ENCODE measurements at places on chromosomes 5 and 9.

DNA sequence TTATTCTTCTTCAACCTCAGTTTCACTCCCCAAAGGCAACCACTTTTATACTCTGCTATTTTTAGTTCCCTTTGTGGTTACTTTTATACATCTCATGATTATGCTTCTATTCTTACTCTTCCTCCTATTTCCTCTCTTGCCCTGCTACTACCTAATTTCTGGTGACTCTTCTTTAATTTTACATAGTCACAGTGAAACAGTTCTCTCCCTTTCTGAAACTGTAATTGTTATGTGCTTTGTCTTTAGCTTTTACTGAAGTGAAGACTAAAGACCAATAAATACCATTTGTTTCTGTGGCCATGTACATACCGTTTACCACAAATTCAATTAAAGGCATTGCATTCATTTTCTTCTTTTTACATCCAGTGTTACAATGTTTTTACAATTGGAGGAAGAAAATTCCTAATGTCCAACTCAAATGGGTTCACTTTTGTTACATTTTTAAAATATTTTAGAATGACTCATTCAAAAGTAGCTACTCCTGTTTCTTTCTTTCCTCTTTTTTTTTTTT is 410.6 kb downstream of the PSAT1 start:
- DNase-seq, result no peak

DNA sequence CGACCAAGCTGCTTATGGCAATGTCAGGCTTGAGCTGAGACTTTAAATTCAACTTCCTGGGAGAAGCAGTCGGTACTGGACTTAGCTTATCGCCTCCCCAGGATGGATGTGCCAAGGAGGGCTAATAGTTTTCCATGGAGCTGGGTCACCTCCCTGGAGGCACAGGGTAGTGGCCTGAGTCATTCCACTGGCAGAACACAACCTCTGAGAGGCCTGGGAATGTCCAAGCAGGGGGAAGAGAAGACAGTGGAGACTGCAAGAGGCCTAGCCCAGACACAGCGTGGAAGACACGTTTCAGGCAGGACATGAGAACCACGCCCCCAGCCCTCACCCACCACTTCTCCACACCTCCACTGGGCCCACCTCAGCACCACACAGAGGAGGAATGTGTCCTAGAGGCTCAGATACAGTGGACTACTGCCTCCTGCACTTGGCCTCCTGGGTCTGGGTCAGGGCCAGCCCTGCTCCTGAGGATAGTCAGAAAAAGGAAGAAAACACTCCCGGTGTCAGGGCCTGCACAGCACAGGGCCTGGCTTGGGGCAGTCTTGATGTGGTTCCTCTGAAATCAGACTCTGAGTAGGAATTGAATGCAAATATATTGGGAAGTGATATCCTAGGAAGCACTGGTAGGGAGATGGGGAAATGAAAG is 171.8 kb downstream of the FSTL4 start:
- DNase-seq, result no peak

DNA sequence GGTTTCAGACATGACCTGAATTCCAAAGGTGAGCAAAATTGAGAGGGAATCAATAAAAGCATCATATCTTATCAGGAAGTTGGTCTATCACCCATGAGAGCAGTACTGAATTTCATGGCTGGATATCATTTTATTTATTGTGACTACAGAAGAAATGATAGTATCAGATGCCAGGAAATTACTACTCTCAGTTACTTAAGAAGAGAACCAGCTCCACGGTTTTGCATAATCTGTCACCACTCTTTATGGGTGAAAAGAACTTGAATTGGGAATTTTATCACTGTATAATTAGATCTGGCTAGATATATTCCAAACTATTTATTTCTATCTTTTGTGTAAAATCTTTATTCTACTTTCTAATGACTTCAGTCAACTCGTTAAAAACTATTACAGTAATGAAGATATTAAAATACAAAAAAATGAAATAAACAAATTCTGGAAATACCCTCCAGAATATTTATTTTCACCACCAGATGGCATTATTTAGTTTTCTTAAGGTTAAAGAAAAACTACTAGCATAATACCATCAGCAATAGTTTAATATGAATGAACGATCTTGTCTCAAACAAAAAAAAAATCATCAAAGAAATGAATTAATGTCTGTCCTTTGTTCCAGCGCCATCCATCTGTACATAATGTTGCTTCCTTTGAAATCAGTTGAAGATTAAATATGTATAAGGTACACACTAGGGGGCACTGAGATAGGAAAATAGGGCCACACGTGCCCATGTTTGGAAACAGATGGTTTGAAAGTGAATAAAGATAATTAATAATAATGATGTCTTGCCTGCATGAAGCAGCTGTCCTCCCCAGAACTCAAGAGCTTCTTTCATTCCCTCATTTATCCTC is 84.7 kb upstream of the SLCO6A1 start:
- DNase-seq, result no peak

- DNase-seq, result no peak
Observed at GRCh38 chr9:21782205-21782604, 20.2 kb upstream of the MTAP start.

- DNase-seq, result no peak
Observed at GRCh38 chr5:61301341-61302199, 30.5 kb upstream of the ZSWIM6 start.

DNA sequence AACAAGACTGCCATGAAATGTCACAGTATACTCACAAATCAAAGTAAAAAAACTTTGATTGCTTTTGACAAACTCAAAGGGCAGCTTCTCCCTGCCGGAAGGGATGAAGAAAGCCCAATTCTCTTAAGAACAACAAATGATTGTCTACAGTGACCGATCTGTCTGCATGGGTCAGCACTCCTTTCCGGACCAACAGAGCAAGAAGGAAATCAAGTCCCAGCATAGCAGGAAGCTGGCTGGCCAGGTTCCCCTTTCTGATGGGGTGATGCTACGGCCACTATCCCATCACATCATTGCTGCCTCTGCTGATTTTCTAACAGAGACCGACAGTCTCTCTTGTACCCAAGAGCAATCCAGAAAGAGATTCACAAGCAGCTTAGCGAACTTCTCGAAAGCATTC is 692 bp downstream of the C1QTNF3 start:
- DNase-seq, result no peak

DNA sequence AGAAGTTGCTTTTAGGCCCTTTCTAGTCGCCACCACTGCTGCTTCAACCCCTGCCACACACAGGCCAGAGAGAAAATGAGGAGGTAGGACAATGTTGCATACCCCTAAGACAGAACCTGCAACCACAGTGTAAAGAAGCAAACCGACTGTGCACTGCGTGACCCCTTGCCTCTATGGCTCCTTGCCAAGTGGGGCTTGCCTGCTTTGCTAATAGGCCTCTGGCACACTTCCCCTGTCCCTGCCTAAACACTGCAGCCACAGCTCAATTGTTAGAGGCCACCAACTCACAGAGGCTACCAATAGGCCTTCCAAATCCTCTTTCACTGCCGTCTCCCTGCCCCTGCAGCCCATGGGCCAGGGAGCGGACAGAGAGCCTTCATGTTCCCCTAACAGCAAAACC is 280.1 kb downstream of the CDH10 start:
- no peak for DNase-seq

GRCh38 chr9:133117271-133118178 is 3.5 kb downstream of the RALGDS start:
- no peak for DNase-seq

- DNase-seq, result no peak
Observed at GRCh38 chr5:68027519-68027918, 188.0 kb upstream of the PIK3R1 start.

DNA sequence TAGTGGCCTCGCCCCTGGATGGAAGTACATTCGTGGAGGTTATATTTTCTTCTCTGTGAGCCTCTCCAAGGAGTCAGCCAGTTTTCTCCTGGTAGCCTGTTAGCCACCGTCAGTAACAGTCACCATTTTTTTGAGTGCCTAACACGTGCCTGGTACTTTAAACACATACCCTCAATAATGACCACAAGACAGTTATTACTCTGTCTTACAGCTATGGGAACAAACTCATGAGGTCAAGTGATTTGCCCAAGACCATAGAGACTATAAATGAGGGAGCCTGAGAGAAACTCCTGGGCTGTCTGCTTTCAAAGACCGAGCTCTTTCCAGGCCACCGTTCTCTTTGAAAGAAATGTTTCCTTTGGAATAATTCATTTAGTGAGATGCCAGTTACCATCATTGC is 90.4 kb downstream of the PALM2AKAP2 start:
- no peak for DNase-seq

DNA sequence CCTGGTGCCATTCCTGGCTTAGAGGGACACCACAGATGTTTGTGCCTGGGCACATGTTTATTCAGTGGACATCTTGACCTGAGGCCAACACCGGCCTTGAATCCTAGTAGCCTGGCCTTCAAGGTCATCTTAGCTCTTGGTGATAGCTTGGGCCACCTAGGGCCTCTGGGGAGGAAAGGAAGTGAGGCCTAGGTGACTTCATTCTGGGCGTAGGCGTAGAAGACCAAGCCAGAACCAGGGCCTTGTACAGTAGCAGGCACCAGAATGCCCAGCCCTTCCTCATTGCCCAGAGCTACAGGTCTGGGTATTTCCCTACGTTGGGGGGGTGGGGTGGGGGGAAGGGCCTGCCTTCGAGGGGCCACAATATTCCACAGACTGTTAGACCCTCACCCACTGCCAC is 33.8 kb downstream of the WNK2 start:
- DNase-seq, result no peak

- DNase-seq, result no peak
Observed at GRCh38 chr9:6669881-6670280, 24.4 kb upstream of the GLDC start.

DNA sequence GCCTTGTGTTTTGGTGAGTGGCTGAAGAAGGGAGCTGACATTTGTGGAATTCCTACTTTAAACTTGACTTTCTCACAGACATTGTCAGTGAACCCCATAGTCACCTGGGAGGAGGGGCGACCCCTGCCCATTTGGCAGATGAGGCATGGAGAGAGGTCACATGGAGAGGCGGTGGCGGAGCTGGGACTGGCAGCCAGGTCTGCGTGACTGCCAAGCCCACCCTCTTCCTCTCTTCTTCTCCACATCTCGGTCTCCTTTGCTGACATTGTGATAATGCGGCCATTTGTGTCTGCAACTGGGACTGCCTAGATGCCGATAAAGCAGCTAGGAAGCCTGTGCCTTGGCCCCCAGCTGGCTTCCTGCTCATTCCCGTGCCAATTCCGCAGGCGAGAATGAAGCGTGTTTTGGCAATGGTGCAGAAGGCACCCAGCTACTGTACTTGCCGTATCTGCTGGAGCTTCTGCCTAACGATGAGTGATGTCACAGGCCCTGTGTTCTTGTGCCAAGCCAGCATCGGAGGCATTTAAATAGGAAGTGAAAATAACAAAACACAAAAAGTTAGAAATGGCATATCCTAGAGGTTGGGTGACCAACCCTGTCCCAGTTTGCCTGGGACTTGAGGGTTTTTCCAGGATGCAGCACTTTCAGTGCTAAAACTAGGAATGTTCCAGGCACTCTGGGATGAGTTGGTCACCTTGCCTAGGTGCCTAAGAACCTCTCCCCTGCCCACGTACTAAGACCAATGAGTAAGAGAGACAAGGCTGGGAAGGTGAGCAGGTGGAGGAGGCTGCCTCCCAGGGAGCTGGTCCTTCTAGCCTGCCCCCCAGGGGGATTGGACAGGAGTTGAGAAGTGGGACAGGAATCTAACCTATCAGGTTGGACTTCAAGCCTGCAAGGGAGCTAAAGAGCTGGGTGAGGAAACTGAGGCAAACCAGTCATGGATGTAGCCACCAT is 23.6 kb downstream of the OLFML2A start:
- no peak for DNase-seq

GRCh38 chr5:178237431-178238312 is 5.1 kb upstream of the PHYKPL start:
- no peak for DNase-seq

- DNase-seq, result no peak
Observed at GRCh38 chr5:3837506-3837905, 241.9 kb downstream of the IRX1 start.

- no peak for DNase-seq
Observed at GRCh38 chr5:58804291-58804690, 221.4 kb downstream of the RAB3C start.

DNA sequence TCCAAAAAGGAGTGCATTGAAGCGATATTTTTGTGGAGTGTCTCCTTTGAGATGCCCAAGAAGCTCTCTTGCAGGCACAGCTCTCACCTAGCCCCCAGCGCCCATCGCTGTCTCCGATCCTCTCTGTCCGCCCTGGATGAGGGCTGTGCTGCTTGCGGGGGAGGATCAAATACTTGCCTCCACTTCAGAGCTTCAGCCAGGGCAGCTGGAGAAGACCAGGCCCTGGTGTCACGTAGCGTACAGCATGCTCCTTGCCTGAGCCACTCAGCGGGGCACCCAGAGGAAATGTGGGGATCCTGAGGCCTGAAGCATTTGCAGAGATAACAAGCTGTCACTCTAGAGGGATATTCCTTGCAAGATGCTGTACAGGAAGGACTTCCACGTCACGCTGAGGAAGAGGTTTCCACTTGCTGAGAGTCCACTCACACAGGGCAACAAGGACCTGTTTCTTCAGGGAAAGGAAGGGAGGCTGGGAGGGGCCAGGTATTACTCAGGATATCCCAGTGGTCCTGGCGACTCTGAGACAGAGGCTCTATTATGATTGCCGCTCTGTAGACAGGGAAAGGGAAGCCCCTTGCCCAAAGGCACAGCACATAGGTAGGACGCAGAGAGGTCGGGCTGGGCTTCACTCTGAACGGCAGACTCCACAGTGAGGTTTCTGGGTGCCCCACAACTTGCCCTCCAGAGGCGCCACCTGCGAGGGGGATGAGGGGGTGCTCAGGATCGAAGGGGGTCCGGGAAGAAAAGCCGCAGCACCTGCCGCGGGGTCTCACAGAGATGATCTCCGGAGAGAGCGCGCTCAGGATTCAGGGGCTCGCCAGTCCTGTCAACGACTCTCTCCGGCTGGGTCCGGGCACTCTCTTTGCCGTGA is 64.0 kb downstream of the CRB2 start:
- DNase-seq, result no peak

DNA sequence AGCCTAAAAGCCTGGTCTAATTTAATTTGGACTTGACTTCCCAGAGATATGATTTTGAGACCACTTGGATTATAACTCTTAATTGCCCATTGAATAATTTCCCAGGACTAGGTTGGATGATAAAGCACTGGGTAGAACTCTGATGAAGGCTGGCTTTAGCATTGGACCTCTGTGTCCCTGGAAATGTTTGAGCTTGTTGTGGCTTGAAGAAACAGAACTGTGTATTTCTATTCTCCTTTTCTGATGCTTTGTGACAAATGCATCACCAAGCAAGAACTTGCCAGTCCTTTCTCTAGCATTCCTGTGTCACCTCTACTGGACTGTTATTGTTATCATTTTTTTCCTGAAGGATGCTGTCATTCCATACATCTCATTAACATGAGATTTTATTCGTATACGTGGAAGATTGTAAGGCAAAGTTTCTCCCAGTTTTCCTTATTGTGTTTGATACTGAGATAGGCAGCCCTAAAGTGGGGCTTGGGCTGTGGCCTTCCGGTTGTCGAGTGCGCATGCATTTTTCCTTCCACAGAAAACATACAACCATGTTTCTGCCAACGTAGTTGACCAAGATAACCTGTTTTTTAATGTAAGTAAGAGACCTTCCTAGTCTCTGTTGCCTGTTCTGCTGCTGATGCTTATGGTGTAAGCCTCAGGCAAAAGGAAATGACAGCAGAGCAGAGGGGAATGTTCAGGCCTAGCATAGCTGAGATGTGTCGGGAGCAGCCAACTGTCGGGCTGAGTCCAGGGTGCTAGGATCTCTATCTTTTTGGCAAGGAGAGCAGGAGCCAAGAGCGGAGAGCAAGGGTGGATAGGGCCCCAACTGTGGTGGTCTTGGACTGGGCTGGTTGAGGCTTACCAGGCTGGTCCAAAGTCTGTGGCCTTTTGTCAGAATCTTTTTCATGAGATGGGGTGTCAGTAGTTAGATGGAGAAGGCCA is 2.3 kb downstream of the NTRK2 start:
- no peak for DNase-seq

- no peak for DNase-seq
Observed at GRCh38 chr9:7579351-7579750, 220.2 kb downstream of the DMAC1 start.
